ENCODE measurements at places on chromosomes 1 and 21.

- DNase-seq = no peak
These were observed 57.4 kb downstream of the UCK2 start for GRCh38 chr1:165884690-165885304.

DNA sequence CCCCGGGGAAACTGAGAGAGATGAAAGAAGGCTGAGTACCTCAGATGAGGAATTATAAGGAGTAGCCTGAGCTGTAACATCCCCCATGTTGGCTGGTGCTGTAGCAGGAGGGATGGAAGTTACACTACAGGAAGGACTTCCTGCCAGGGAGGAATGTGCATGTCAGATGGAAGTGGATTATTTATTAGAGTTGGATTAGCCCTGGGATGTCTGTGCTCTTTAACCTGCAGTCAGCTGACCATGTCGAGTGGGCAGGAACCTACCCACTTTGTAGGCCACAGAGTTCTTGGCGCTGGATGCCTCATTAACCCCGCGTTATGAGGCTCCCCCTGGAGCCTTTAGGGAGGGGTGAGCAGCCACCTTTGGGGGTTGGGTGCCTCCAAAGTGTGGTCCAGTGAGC is 757 bp upstream of the SEMA4A start:
- no peak for DNase-seq

DNA sequence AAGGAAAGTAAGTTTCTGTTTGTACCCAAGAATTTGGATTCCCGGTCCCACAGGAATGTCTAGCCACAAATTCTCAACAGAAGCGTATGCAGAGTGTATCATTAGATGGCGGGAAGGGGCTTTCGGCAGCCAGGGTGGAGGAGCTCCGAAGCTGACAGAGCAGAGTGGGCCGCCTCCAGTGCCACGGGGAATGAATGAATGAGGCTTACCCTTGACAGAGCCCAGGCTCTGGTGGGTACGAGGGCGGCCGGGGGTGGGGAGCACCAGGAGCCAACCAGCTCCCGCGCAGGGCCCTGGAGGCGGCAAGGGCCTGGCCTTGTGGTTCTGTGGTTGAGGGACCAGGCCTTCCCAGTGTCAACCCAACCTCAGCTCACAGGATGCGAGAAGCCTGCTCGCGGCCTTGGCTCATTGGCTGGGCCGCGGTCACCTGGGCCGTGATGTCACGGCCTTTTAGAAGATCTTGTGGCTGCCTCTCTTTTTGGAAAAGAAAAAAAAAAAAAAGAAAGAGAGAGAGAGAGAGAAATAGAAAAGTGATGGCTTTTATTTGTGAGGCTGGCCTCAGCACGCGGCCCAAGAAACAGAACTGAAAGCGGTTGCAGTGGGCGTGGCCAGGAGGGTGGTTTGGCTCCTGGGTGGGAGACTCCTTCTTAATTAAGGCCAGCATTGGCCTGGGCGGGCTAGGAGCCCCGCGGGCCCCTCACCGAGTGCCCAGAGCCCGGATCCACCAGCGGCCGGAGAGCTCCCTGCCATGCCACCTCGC is 34.9 kb upstream of the RUNX3 start:
- peak; percentile 72 for DNase-seq

GRCh38 chr1:111596499-111596898 is 23.1 kb upstream of the RAP1A start:
- DNase-seq = peak; percentile 43

GRCh38 chr1:118184739-118185083 is 317 bp downstream of the SPAG17 start:
- no peak for DNase-seq

GRCh38 chr1:245566952-245567351 is 412.2 kb downstream of the KIF26B start:
- DNase-seq = no peak

DNA sequence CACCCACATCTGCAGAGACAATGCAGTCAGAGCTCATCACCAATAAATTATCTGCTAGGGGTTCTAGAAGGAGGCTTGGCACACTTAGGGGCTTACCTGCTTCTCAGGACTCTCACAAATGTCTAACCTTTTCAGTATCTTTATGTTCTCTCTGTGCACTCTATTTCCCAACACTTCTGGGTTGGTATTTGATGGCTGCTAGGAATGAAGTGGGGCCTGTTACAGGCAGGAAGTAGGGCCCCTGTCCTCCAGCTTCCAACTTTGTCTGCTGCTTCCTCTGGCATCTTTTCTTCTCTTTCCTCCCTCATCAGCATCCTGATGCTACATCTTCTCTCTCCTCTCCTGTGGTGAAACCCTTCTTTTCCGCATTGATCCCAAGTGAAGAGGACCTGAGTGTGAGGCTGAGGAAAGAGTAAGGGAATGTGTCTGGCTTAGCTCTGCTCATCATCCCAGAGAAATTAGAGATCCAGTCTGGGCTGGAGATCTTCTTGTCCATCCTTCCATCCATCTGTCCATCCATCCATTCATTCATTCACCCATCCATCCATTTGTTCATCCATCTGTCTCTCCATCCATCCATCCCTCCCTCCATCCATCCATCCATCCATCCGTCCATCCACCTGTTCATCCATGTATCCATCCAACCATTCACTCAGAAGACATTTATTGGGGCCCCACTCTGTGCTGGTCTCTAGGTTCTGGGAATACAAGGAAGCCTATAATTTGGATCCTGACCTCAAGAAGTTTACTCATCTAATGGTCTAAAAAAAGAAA is 2.9 kb upstream of the CSRP1 start:
- no peak for DNase-seq

- no peak for DNase-seq
These were observed 32.9 kb downstream of the RASSF5 start for GRCh38 chr1:206540044-206540780.

DNA sequence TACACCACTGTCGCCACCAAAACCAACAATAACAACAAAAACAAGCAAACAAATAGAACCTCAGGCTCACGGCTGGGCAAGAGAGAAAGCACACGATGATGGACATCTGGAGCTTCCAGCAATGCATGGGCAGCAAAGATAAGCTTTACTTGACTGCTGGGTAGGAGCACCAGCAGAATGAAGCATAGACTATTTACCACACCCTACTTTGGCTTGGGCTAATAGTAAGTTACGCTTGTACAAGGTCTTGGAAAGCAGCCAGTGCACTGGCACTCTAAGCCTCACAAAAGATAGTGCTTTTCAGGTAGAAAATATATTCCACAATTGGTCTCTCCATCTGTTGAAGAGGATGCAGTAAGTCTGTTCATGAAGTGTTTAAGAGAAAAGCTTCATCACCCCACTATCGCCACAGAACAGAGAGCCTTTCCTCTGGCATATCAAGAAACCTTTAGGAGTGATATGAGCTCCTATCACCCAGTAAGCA is 13.6 kb downstream of the ADIPOR1 start:
- DNase-seq = no peak

GRCh38 chr1:87787551-87787950 is 458.9 kb downstream of the LMO4 start:
- no peak for DNase-seq

All from T follicular helper cell (primary cell).